ENCODE measurements at places on chromosomes 5 and 9.

- no peak for DNase-seq
Observed at GRCh38 chr5:128693764-128694163, 155.7 kb upstream of the FBN2 start.

- DNase-seq = no peak
Observed at GRCh38 chr5:55338810-55339243, 31.0 kb downstream of the MTREX start.

DNA sequence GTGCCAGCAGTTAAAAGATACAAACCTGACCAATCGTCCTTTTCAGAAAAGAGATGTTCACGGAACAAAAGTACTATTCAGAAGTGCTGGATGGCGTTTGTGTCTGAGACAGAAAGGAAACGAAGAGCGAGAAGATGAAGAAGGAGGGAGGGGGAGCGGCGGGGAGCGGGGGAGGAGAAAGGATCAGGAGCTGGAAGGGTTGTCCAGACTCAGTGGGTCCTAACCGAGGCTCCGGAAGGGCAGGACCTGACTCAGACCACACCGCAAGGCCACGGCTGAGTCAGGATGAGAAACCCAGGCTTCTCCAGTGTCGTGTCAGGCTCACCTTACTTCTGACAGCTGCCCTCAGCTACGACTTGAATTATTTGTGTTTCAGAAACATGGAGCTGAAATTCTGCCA, 46.2 kb downstream of the PAX5 start:
- DNase-seq = no peak

DNA sequence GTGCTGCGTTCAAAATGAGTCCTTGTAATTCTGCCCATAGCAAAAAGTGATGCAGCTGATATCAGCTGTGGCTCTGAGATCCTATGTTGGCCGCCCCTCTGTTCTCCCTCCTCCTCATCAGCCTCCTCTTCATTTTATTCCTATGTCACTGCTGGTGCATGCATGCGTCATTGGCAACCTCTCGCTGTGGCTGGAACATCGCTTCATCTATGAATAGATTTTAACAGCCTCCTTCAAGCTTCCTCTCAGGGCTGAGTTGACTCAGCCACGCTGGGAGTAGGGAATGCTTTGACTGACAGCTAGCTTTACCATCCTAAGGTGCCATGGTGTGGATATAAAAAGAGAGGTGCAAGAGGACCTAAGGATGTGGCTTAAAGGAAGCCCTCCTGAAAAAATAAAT, 303.5 kb downstream of the PLK2 start:
- peak; percentile 84 for DNase-seq

GRCh38 chr9:115799734-115800133, 353.9 kb upstream of the PAPPA start:
- no peak for DNase-seq

- no peak for DNase-seq
Observed at GRCh38 chr5:157120102-157120501, 11.3 kb upstream of the HAVCR2 start.

DNA sequence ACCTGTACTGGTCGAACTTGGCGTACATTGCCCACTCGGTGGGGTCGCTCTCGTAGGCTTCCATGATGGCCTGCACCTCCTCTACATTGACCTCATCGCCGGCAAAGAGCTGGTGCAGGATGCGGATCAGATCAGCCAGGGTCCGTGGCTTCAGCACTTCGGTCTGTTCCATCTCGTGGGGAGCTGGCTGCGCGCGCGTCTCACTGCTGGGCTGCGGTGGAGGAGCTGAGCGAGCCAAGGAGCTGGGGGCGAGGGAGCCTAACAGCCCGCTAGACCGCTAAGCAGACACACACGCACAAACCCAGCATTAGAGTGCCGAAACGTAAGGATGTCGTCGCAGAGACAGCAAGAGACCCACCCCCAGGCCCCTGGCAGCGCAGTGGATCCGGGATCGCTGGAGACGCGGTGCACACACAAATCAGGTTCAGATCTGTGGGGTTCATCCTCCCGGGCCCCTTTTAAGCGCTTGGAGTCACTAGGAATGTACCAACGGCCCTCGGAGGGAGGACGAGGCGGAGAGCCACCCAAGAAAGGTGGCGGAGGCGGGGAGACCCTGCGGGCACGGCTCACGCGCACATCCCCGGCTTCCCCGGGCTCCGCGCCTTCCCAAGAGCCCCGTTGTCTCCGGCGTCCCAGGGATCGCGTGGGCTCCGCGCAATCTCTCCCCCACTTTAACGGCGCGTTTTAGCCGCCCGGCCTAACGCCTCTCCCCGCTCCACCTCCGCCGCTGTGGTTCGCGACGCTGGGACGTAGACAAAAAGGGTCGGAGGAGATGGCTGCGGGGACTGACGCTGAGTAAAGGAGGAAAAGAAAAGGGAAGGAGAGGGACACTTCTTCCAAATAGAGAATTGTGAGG, at the start of gene CDO1:
Gene CDO1, minus strand, starts transcription at position 434 of the 856 bp plus-strand sequence. Its CDS starts 262 bp downstream, at position 172.
- peak; percentile 38 for DNase-seq

- DNase-seq = peak; percentile 48
Observed at GRCh38 chr9:137255448-137256114, 454 bp downstream of the NELFB start.

GRCh38 chr5:169717288-169717687, 80.2 kb downstream of the DOCK2 start:
- DNase-seq = peak; percentile 57

- DNase-seq = no peak
Observed at GRCh38 chr9:19533373-19533772, 124.6 kb downstream of the ACER2 start.

DNA sequence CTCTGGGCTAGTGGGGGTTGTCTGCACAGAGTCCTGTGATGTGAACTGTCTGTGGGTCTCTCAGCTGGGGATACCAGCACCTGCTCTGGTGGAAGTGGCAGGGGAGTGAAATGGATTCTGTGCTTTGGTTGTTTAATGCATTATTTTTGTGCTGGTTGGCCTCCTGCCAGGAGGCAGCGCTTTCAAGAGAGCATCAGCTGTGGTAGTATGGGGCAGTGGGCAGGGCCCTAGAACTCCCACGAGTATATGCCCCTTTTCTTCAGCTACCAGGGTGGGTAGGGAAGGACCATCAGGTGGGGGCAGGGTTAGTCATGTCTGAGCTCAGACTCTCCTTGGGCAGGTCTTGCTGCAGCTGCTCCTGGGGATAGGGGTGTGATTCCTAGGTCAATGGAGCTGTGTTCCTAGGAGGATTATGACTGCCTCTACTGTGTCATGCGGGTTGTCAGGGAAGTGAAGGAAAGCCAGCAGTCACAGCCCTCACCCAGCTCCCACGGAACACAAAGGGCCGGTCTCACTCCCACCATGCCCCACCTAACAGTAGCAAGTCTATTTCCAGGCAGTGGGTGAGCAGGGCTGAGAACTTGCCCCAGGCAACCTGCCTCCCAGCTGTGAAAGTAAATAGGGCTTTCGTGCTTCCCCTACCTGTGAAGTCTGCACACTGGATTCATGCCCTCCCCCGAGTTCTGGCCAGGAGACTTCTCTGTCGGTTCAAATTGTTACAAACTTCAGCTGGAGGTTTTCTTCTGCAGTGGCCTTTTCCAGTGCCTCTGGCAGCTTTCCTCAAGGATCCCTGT, 25.7 kb upstream of the FAM81B start:
- no peak for DNase-seq

DNA sequence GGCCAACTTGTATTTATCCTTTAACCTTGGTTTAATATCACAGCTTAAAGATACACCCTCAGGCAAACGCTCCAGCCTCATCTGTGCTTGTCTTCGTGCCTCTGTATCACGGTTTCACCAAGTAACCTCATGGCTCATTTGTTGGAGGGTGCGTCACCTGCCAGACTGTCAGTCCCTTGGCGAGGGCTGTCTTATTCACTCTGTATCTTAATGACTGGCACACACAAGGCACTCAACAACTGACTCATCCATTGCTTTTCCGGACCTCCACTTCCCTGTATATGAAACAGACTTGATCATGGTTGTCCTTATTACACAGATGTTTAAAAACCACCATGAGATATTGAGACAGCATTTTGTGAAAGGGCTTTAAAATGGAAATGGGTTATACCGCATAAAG, 28.0 kb downstream of the LCP2 start:
- DNase-seq = peak; percentile 95

Data from lung microvascular endothelial cell (primary cell).